Head of caudate nucleus (tissue), 42 donors: ENCODE measurements at places on chromosomes 7 and 10.

GRCh38 chr10:17206210-17206709 is 4.8 kb upstream of the TRDMT1 start:
- no peak for DNase-seq

DNA sequence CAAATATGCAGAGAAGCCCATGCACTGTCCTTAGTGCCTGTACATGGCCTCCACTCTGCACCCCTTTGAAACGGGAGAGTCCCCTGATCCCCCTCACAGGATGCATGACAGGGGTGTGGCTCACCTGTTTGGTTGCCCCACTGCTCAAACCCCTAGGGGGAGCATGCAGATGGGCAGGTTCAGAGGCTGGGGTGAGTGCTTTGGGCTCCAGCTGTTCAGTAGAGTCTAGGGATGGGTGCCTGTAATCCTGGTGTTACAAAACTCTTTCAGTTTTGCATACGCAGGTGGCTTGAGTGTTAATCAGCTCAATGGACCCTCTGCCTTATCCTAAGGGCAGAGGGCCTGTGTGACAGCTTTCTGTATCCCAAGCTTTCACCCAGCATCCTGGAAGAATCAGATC is 7.8 kb upstream of the SFTPA1 start:
- DNase-seq: no peak

DNA sequence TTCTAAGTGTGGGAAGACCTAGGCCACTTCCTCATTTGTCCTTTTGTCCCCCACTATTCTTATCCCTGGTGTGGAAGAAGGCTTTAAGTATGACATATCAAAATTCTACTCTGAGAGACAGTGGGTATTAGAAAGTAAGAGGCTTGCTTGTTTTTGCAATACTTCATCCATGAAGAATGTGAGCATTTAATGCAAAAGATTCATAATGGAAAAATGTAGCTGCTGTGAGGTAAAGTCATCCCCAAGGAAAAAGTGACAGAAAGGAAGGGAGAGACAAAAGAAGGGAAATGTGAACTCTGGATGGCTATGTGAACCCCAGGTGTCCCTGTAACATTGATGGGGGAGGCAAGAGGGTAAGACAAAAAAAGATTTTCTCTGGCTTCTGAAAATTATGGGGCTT is 607.5 kb downstream of the SORCS1 start:
- no peak for DNase-seq

DNA sequence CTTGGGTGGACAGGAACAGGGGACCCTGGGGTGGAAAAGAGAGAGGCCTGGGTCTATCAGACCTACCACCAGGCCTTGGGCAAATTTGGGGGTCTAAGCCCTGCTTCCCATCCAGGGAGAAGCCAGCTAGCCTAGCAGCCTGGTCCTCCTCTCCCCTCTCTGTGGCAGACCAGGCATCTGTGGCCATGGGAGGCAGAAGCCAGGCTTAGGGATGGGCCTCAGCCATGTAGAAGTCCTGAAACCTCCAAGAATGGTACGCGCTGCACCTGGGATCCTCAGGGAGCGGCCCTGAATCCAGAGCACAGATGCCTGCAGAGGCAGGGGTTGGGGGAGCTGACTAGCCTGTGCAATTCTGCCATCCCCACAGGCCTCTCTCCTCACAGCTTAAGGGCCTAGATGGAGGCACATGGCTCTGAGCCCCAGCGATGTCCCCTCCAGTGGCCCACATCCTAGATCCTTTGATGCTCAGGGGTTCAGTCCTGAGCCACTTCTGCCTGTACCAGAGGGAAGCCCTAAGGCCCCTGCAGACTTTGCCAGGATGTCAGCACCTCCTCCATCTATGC is 21.2 kb downstream of the GRID1 start:
- DNase-seq: no peak

DNA sequence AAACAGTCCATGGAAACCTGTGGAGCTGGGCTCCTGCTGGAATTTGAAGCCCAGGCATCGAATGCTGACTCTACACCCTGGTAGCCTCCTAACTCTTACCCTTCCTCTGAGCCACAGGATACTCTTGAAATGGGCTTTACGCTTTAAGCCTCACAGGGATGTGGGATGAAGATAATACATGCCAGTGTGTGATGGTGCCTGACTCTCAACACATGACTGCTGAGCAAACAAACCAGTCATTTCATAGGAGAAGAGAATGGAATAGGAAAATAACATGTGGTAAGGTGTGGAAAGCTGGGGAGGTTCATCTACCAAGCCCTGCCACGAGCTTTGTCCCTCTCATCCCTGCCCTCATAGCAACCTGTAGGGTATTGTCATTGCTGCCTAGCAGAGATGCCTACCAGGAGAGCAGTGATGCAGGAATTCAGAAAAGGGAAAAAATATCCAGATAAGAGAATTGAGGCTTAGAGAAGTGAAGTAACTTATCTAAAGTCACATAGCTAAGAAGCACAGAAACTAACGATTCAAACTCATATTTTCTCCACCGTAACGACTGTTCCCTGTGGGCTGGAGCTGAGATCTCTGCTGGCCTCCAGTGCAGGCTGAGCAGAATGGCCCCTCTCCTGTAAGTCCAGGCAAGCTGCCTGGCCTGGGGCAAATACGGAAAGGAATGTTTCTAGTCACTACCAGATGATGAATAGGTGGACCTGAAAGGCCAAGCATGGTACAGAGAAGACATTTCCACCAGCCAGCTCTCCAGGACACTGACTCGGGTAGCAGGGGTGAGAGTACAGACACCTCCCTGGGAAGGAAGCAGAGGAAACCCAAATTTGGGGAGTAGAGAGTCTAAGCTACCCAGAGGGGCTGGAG is 90.2 kb upstream of the DUSP5 start:
- DNase-seq: no peak

DNA sequence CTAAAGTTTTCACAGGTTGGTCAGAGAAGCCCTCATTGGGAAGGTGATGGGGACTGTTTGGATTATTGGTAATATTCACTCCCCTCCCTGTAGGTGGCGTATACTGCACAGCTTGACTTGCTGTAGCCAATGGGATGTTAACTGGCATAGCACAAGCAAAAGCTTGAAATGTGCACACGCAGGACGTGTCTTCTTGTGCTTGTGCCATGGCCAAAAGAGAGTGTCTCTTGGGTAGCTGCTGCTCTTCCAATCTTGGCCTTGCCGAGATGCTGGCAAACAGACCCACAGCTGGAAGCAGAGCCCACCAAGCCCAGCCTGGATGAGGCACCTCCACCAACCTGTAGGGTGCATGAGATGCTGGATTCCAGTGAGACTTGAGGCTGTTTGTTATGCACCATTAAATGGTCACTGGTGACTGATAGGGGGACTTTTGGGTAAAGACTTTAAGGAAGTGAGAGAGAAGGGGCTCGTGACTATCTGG is 266.0 kb downstream of the GRID1 start:
- peak; percentile 58 for DNase-seq

GRCh38 chr7:117008886-117009531 is 55.7 kb downstream of the ST7 start:
- no peak for DNase-seq

DNA sequence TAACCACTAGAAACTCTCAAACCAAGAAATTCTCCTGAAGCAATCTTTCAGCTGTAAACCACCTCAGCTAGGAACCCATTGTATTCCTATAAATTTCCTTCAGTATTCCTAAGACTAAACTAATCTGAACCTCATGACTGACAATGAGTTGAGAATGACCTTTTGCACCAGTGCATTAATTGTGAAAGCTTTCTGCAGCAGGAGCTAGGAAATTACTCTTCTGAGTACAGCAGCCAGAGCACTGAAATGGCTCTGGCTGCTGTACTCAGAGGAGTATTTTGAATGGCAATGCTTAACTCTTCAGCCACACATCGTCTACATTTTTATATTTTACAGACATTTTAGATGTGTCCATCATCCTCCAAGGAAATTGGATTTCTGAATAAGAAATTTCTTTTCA is 109.7 kb downstream of the PCDH15 start:
- no peak for DNase-seq

- no peak for DNase-seq
These were observed 12.5 kb downstream of the ITGB8 start for GRCh38 chr7:20343205-20343604.

- DNase-seq: no peak
These were observed 9.7 kb upstream of the ATAD1 start for GRCh38 chr10:87827681-87828080.

DNA sequence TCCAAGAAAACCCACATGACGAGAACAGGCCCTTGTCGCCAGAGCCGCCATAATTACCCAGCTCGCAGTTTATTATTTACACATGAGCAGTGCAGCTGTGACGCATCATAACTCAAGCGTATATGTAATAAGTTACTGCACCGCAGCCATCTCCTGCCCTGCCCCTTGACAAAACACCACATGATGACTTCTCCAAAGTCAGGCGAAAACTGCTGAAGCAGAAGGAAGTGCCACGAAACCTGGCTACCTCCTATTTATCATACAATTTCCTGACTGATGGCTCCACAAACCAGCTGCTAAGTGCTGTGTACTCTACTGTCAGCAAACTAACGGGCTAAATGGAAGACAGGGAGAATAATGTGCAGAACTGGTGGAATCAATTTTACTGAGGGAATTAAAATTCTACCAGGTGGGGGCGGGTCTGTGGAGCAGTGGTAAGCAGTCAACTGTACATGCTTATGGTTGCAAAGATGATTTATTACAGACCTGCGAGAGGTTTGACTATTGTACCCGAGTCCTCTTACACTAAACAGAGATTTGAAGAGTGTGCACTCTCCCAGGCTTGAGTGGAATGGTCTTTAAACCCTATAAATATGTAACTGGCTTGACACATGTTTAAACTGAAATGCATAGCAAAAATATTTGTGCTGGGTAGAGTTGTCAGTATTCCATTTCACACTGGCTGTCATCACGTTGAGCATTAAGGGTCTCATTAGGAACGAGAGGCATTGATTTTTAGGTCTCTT is 156.0 kb downstream of the GLI3 start:
- DNase-seq: no peak

DNA sequence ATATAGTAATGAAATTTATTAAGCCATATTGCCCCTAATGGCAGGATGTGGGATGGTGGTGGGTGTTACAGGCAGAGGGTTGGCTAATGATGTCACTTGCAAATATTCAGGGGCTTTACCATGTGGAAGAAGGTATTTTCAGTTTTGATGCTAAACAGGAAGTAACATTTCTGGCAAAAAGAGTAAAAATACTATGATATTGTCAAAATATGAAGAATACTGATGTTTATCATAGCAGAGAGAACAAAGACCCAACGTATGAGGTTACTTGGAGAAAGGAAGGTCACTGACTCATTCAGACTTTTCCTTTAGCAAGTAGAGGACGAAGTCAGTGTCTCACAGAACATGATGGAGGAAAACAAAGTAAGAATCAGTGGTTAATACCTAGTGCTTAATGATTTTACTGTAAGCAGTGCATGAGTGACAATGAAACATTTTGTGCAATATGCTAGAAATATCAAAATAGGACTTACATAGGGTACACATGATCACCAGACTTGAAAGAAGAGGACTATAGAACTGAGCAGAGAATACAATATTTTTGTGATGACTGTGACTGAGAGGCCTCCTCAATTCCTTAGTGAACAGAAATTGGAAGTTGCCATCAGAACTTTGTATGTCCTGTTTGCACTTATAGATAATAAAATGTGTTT is 89.7 kb upstream of the STEAP4 start:
- DNase-seq: no peak
